ENCODE measurements at places on chromosomes 3 and 15.

GRCh38 chr15:42363942-42364341 is 4.6 kb downstream of the CAPN3 start:
- no peak for DNase-seq

DNA sequence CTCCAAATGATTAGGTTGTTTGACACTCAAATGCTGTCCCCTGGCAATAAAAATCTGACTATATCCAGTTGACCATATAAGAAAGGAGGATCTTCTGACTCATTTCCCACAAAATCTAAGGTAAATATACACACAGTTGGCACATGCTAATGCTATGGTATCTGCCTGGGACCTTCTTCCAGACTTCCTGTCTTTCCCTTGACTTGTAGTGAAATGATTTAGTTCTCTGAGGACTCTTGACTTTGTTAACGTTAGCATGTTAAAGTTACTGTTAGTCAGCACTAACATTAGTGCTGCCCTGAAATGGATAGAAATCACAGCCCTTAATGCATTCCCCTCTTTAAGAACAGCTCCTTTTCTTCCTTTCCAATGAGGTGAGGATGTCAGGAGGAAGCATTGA is 124.3 kb upstream of the LSAMP start:
- no peak for DNase-seq

GRCh38 chr3:78726545-78726944 is 1041.3 kb downstream of the ROBO1 start:
- no peak for DNase-seq

DNA sequence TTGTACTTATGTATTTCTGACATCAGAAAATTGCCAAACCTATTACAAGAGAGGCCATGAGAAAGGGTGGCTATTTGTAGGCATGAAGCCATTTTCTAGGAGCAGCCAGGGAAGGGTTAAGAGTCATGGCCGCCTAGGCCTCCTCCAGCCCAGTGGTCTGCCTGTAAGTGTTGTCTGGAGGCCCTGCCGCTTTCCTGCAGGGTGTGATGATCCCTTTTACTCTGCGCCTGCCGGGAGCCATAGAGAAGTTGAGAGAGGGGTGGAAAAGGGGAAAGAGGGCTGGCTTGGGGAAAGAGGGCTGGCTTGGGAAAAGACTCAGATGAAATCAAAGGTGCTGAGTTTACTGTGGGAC is 29.1 kb upstream of the KCTD6 start:
- no peak for DNase-seq

DNA sequence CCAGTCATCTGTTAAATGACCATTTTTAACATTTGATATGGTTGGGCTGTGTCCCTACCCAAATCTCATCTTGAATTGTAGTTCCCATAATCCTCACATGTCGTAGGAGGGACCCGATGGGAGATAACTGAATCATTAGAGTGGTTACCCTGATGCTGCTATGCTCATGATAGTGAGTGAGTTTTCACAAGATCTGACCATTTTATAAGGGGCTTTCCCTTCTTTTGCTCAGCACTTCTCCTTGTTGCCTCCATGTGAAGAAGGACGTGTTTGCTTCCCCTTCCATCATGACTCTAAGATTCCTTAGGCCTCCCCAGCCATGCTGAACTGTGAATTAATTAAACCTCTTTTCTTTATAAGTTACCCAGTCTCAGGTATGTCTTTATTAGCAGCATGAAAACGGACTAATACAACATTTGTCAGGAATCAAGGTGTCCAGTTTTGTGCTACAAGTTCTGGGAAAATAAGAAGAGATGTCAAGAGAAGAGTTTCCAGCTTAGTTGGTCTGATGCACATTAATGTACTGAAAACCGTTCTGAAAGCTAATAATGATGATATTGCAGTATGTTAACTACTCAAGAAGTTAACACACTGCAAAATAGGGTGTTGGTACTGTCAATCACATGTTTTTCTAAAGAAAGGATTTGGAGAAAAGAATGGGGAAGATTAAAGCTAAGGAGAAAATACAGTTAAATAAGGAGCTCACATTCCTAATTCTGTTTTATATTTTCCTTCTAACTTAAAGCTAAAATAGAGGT is 67.9 kb downstream of the ATP8B4 start:
- no peak for DNase-seq

GRCh38 chr3:134372396-134373270 is 1.6 kb downstream of the AMOTL2 start:
- no peak for DNase-seq
